ENCODE measurements at places on chromosomes 5 and 9. TPM values are rescaled to one million over a fixed set of nuclear protein-coding genes. Genes with fewer than 3 reads are reported as not detected.

- peaks cover 3% of the 10 kb centered on the region for H3K27me3 ChIP-seq
- H3K4me1 ChIP-seq, result no peaks in the 10 kb centered on the region
- DNase-seq, result no peak
- H3K27ac ChIP-seq, result no peak overlapping the region
- H3K4me3 ChIP-seq, result no peak overlapping the region
Observed at GRCh38 chr5:96427824-96428223, 5.2 kb downstream of the PCSK1 start.

The TCOF1 gene
- 113 TPM for total RNA-seq

The ZNF454 gene
- not detected for total RNA-seq

DNA sequence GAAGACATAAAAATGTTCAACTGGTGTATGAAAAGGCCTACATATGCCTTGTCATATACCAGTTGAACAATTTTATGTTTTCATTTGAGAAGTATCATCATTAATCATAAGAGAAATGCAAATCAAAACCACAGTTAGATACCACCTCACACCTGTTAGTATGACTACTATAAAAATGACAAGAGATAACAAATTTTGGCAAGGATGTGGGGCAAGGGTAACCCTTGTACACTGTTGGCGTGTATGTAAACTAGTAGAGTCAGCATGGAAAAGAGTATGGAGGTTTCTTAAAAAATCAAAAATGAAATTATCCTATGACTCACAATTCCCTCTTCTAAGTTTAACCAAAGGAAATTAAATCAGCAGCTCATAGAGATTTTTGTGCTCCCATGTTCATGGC lies 250.4 kb upstream of the ST8SIA4 start:
- no peaks in the 10 kb centered on the region for H3K36me3 ChIP-seq
- H3K27ac ChIP-seq, result no peak overlapping the region
- no peak for DNase-seq
- H3K4me3 ChIP-seq, result no peak overlapping the region
- H3K27me3 ChIP-seq, result no peaks in the 10 kb centered on the region

- no peaks in the 10 kb centered on the region for H3K27me3 ChIP-seq
- H3K4me3 ChIP-seq, result no peak overlapping the region
- peaks cover 11% of the 10 kb centered on the region for H3K36me3 ChIP-seq
Observed at GRCh38 chr5:172044631-172045314, 38.3 kb upstream of the FBXW11 start.

The FAXDC2 gene
- not detected for total RNA-seq

DNA sequence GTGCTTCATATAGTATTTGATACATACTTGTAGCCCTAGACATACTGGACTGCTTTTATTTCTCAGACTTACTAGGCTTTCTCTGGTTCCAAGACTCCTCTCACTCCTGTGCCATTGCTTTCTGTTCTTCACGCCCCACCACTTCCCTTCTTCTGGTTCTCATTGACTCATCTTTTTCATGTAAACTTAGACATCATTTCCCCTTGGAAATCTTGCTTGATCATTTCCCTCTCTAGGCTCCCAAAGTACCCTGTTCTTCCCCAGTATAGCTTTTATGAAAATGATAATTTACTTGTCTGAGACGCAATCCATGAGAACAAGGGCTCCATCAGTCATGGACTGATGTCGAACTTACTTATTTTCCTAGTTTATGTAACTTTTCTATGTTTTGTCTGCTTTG lies 83.5 kb downstream of the TLR4 start:
- no peaks in the 10 kb centered on the region for H3K4me1 ChIP-seq
- no peak for DNase-seq
- no peak overlapping the region for H3K4me3 ChIP-seq

- no peak for DNase-seq
- H3K36me3 ChIP-seq, result no peaks in the 10 kb centered on the region
- H3K4me3 ChIP-seq, result no peak overlapping the region
- peaks cover 15% of the 10 kb centered on the region for H3K4me1 ChIP-seq
- no peak overlapping the region for H3K27ac ChIP-seq
Observed at GRCh38 chr9:112124156-112124555, 50.9 kb downstream of the SUSD1 start.

The SPATA31A3 gene
- total RNA-seq, result not detected

The ECM2 gene
- total RNA-seq, result not detected

The SLC45A2 gene
- total RNA-seq, result not detected

The FOXB2 gene
- not detected for total RNA-seq

DNA sequence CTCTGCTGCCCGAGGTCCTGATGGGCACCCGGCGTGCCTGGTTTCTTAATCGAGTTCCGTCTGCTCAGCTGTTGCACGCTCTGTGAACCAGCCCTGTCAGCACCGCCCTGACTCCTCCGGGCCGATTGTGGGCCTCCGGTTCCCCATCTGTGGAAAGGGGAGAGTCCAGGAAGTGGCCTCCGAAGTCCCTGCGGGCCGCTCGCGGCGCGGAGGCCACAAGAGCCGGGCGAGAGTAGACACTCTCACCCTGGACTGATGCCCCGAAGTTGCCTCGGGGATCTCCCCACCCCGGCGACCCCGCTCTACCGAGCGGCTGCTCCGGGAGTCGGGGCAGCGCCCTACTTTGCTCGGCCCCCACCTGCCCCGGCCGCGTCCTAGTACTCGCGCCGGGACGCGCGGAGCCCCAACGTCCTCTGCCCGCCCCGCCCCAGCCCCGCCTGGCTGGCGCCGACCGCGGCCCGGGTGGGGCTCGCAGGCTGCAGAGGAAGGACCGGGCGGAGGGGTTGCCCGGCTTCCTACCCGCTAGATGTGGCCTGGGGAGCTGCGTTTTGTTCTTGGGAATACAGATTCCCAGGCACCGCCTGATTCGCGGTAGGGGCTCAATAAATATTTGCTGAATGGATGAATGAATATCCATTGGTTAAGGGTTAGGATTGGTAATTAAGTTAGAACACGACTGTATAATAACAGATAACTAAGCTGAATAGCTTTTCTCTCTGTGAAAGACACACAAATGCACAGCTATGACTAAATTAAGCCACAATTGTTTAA lies 935 bp upstream of the ZNF367 start:
- DNase-seq, result peak; percentile 67
- peak overlapping the region; percentile 85 for H3K4me3 ChIP-seq
- no peaks in the 10 kb centered on the region for H3K36me3 ChIP-seq
- H3K4me1 ChIP-seq, result peaks cover 19% of the 10 kb centered on the region

- no peak for DNase-seq
- no peaks in the 10 kb centered on the region for H3K4me1 ChIP-seq
- H3K27ac ChIP-seq, result no peak overlapping the region
- no peaks in the 10 kb centered on the region for H3K27me3 ChIP-seq
Observed at GRCh38 chr9:134306636-134307600, 19.3 kb upstream of the RXRA start.

DNA sequence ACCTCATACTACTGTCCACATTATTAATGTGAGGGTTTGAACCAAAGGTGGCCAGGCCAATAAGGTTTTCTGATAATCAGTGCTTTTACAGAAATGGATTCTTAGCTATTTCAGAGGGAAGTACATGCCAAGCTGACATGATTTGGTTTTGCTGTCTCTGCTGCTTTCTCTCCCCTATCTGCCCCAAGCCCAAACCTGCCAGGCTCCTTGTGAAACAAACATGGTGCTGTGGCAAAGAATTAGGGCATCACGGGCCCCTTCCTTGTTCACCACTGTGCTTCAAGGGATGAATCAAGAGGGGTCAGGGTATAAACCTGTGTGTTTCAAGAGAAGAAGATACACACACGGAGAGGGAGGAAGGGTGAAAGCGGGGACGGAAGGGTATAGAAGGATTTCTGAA lies 41.3 kb upstream of the SMU1 start:
- no peaks in the 10 kb centered on the region for H3K27me3 ChIP-seq
- no peak for DNase-seq
- H3K27ac ChIP-seq, result 0 out of 2 replicates have a peak overlapping the region, but pooled peaks have one; percentile 1
- peaks cover 10% of the 10 kb centered on the region for H3K36me3 ChIP-seq

DNA sequence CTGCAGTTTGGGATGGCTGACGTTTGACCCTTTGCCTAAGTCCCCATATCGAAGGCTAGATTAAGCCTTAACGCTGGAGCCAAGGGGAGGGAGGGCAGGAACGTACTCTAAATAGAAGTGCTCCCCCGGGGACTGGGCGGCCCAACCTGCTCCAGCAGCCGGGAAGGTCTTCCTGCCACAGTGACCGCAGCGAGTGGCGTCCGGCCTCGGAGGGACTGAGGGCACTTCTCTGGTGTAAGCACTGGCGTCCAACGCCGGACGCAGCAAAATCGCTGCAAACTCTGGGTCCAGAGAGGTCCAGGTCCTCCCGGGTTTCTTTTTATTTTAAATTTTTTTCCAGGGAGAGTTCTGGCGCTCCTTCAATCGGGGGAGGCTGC lies 505 bp upstream of the ACER2 start:
- H3K4me1 ChIP-seq, result peaks cover 36% of the 10 kb centered on the region
- H3K27ac ChIP-seq, result peak overlapping the region; percentile 14
- H3K27me3 ChIP-seq, result no peaks in the 10 kb centered on the region
- DNase-seq, result no peak

The CDX1 gene
- total RNA-seq, result not detected

- peaks cover 3% of the 10 kb centered on the region for H3K36me3 ChIP-seq
- DNase-seq, result no peak
- H3K27ac ChIP-seq, result no peak overlapping the region
Observed at GRCh38 chr9:34001951-34002350, 46.7 kb downstream of the UBAP2 start.

- DNase-seq, result no peak
- peaks cover 9% of the 10 kb centered on the region for H3K4me1 ChIP-seq
- no peaks in the 10 kb centered on the region for H3K36me3 ChIP-seq
- H3K27ac ChIP-seq, result no peak overlapping the region
- no peaks in the 10 kb centered on the region for H3K27me3 ChIP-seq
Observed at GRCh38 chr5:98940581-98940980, 11.8 kb upstream of the CHD1 start.

The ASPN gene
- not detected for total RNA-seq

The NCS1 gene
- 14.0 TPM for total RNA-seq

The CCDC192 gene
- total RNA-seq, result not detected

- H3K36me3 ChIP-seq, result no peaks in the 10 kb centered on the region
- H3K4me1 ChIP-seq, result no peaks in the 10 kb centered on the region
- H3K4me3 ChIP-seq, result no peak overlapping the region
- no peak overlapping the region for H3K27ac ChIP-seq
- no peak for DNase-seq
Observed at GRCh38 chr9:11318946-11319345, 706.1 kb upstream of the PTPRD start.

The LCN10 gene
- total RNA-seq, result not detected

- DNase-seq, result no peak
- no peak overlapping the region for H3K4me3 ChIP-seq
- H3K27ac ChIP-seq, result no peak overlapping the region
- no peaks in the 10 kb centered on the region for H3K4me1 ChIP-seq
- H3K36me3 ChIP-seq, result no peaks in the 10 kb centered on the region
Observed at GRCh38 chr5:73844165-73844564, 218.2 kb downstream of the ARHGEF28 start.

The SPOUT1 gene
- 27.2 TPM for total RNA-seq

GRCh38 chr5:149839761-149840160 lies 104.8 kb downstream of the PDE6A start:
- no peaks in the 10 kb centered on the region for H3K36me3 ChIP-seq
- H3K27me3 ChIP-seq, result no peaks in the 10 kb centered on the region
- DNase-seq, result no peak
- H3K4me1 ChIP-seq, result peaks cover 14% of the 10 kb centered on the region

DNA sequence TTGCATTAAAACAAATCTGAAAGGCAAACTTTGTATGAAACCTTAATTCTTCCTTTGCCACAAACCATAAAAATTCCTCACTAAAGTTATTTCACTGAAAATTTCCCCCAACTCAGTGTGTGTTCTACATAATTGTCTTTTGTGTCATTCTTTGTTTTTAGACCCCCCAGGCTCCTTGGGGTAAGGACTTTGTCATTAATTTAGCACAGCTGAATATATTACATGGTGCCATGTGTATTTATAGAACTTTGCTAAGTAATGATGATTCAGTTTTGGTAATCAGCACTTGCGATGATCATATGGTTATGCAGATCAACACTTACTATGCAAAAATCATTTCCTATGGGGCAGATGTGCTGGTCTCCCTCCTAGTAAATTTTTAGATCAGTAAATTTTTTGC lies 712.1 kb upstream of the MEF2C start:
- H3K4me3 ChIP-seq, result no peak overlapping the region
- no peak for DNase-seq
- H3K27me3 ChIP-seq, result no peaks in the 10 kb centered on the region
